ENCODE measurements at places on chromosomes 7 and 10. TPM values are rescaled to one million over a fixed set of nuclear protein-coding genes. Genes with fewer than 3 reads are reported as not detected.

The PLXNA4 gene
- total RNA-seq, result 0.04 TPM

- DNase-seq, result no peak
- no peaks in the 10 kb centered on the region for H3K4me1 ChIP-seq
- H3K4me3 ChIP-seq, result no peak overlapping the region
- no peaks in the 10 kb centered on the region for H3K27me3 ChIP-seq
Observed at GRCh38 chr10:65355141-65355680, 1570.6 kb upstream of the LRRTM3 start.

- no peak overlapping the region for H3K27ac ChIP-seq
- H3K4me1 ChIP-seq, result no peaks in the 10 kb centered on the region
- no peaks in the 10 kb centered on the region for H3K36me3 ChIP-seq
- DNase-seq, result no peak
- H3K27me3 ChIP-seq, result peaks cover 4% of the 10 kb centered on the region
Observed at GRCh38 chr7:50151001-50151400, 58.0 kb upstream of the ZPBP start.

DNA sequence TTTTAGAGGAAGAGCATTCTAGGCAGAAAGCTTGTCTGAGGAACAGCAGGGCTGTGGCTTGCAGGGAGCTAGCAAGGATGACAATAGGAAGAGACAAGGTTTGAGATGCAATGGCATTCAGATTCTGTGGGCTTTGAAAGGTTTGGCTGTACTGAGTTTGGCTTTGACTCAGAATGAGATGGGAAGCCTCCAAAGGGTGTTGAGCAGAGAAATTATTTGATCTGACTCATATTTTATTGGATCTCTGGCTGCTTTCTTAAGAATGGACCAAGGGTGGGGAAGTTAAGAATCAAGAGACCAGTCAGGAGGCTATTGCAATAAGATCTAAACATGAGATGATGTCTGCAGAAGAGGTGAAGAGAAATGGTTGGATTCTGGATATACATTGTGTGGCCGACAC lies 273.2 kb downstream of the CDK14 start:
- H3K4me1 ChIP-seq, result no peaks in the 10 kb centered on the region
- no peaks in the 10 kb centered on the region for H3K36me3 ChIP-seq
- no peak for DNase-seq
- no peak overlapping the region for H3K27ac ChIP-seq

DNA sequence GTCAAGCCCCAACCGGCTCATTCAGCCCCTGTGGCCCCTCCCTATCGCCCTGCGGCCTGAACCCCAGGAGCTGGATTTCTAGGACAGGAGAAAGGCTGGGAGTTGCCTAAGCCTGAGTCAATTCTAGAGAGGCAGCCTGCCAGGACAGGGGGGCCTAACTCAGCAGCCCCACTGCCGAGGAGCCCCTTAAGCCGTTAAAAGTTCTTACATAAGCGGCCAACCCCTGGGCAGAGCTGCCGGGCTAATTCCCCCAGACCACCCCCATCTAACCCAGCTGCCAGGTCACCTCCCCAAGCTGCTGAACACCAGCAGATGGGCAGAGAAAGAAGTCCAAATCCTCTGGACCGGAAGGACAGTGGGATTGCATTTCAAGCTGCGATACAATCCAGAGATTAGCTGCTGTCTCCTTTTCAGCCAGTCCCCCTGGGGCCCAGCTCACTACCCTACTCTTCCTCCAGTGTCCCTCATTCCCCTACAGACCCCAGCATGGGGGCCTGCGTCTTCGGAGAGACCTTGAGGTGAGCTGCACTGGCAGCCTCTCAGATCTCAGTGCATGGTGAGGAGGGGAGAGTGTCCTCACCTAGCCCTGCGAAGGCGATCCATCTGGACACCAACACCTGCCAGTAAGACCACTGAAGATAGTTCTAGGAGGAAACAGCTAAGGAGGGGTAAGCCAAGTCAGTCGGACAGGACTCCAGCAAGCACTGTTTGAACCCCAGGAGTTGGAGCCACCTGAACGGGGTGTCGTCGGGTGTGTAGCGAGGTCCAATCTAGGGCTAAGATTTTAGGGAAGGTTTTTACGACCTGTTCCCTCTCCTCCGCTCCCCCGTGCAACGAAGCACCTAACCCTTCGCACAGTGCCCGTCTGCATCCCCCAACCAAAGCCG lies 830 bp downstream of the IMPDH1 start:
- H3K27ac ChIP-seq, result peak overlapping the region; percentile 72
- DNase-seq, result peak; percentile 64
- peak overlapping the region; percentile 49 for H3K4me3 ChIP-seq
- no peaks in the 10 kb centered on the region for H3K27me3 ChIP-seq
- H3K36me3 ChIP-seq, result peaks cover 4% of the 10 kb centered on the region
- peaks cover 63% of the 10 kb centered on the region for H3K4me1 ChIP-seq

All from K562 (cell line).